ENCODE measurements at places on chromosomes 2 and 18. TPM values are rescaled to one million over a fixed set of nuclear protein-coding genes. Genes with fewer than 3 reads are reported as not detected.

- no peaks in the 10 kb centered on the region for H3K4me1 ChIP-seq
- no peak for DNase-seq
- no peaks in the 10 kb centered on the region for H3K27me3 ChIP-seq
- no peak overlapping the region for H3K27ac ChIP-seq
- no peak overlapping the region for H3K4me3 ChIP-seq
- no peaks in the 10 kb centered on the region for H3K36me3 ChIP-seq
These were observed 215.2 kb downstream of the SCG2 start for GRCh38 chr2:223386984-223387383.

- H3K27me3 ChIP-seq: no peaks in the 10 kb centered on the region
- H3K4me1 ChIP-seq: no peaks in the 10 kb centered on the region
- no peak overlapping the region for H3K27ac ChIP-seq
- H3K4me3 ChIP-seq: no peak overlapping the region
- DNase-seq: no peak
These were observed 78.0 kb downstream of the ESCO1 start for GRCh38 chr18:21522530-21522929.

DNA sequence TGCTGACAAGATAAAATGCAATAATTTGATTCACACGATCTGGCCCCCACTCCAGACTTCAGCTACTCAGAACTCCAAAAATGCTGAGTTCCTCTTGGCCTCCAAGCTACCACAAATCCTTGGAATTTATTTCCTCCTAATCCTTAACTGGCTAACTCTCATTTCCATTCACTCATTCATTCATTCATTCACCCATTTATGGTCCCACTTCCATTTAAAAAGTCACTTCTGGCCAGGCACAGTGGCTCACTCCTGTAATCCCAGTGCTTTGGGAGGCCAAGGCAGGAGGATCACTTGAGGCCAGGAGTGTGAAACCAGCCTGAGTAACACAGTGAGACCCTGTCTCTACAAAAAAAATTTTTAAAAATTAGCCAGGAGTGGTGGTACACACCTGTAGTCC lies 12.5 kb downstream of the SOS1 start:
- H3K27me3 ChIP-seq: no peaks in the 10 kb centered on the region
- DNase-seq: no peak
- H3K4me3 ChIP-seq: no peak overlapping the region

DNA sequence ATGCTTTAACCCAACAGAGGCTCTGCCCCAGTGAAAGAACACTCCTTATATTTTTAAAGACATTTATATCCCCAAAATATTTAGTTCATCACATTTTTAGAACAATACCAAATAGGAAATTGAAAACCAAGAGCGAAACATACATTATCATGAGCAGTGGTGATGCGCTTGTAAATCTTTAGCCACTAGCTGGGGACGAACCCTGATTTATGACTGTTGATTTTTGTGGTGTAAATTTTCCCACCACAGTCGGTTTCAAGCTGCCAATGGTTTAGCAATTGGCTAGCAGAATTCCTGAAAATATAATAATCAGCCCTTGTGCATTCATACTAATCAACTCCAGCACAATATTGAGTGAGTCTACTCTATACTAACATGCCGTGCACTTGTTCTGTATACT lies 27.3 kb upstream of the EPC2 start:
- H3K4me3 ChIP-seq: no peak overlapping the region
- H3K4me1 ChIP-seq: peaks cover 29% of the 10 kb centered on the region
- no peak overlapping the region for H3K27ac ChIP-seq
- no peaks in the 10 kb centered on the region for H3K27me3 ChIP-seq
- no peak for DNase-seq

DNA sequence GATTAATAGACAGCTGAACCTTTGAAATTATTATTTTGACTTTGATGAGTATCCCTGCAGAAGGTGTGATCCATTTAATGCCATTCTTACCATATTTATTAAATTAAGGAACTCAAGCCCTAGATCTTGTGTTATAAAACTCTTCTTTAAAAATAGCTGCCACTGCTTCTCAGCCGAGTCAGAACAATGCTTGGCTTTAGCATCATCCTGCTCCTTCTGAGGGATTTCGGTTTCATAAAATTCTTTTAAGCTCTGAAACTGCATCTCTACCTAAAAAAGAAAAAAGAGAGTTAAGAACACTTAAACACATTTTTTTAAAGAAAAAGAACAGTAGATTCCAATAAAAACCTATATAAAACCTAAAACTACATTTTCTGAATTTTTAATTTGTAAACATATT lies 70.7 kb upstream of the TTN start:
- H3K4me1 ChIP-seq: no peaks in the 10 kb centered on the region
- H3K4me3 ChIP-seq: no peak overlapping the region
- H3K27me3 ChIP-seq: peaks cover 32% of the 10 kb centered on the region
- no peak for DNase-seq

RGPD3 gene
- not detected for total RNA-seq

- DNase-seq: no peak
- no peaks in the 10 kb centered on the region for H3K27me3 ChIP-seq
- no peak overlapping the region for H3K4me3 ChIP-seq
These were observed 659.0 kb upstream of the CDH7 start for GRCh38 chr18:65091744-65092329.

TACR1 gene
- total RNA-seq: not detected

GRCh38 chr2:190637281-190637734 lies 11.6 kb upstream of the NAB1 start:
- H3K27me3 ChIP-seq: no peaks in the 10 kb centered on the region
- H3K36me3 ChIP-seq: peaks cover 3% of the 10 kb centered on the region

- no peak overlapping the region for H3K27ac ChIP-seq
- H3K4me3 ChIP-seq: no peak overlapping the region
- DNase-seq: no peak
- no peaks in the 10 kb centered on the region for H3K27me3 ChIP-seq
- no peaks in the 10 kb centered on the region for H3K36me3 ChIP-seq
- H3K4me1 ChIP-seq: peaks cover 26% of the 10 kb centered on the region
These were observed 84.8 kb downstream of the OSBPL6 start for GRCh38 chr2:178279142-178279541.

DNA sequence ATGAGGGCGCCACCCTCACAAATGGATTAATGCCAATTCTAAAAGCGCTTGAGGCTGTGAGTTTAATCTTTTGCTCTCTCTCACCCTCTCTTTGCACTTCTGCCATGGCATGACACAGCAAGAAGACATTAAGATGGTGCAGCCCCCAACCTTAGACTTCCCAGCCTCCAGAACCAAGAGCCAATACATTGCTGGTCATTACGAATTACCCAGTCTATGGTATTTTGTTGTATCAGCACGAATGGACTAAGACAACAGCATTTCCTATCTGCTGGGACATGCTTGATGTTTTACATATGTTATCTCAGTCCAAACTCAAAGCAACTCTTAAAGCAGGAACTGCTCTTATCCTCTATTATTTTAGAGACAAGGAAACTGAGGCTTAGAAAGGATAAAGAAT lies 222.9 kb downstream of the STK39 start:
- H3K4me3 ChIP-seq: no peak overlapping the region
- H3K4me1 ChIP-seq: peaks cover 61% of the 10 kb centered on the region
- H3K36me3 ChIP-seq: peaks cover 10% of the 10 kb centered on the region
- DNase-seq: no peak
- no peak overlapping the region for H3K27ac ChIP-seq

GRCh38 chr2:215940645-215941184 lies 72.6 kb downstream of the MREG start:
- peak overlapping the region; percentile 6 for H3K27ac ChIP-seq
- H3K36me3 ChIP-seq: peaks cover 16% of the 10 kb centered on the region
- H3K27me3 ChIP-seq: no peaks in the 10 kb centered on the region
- no peak for DNase-seq
- H3K4me3 ChIP-seq: no peak overlapping the region

TRAF3IP1 gene
- total RNA-seq: 17.3 TPM

- no peak for DNase-seq
- H3K4me3 ChIP-seq: no peak overlapping the region
- H3K4me1 ChIP-seq: no peaks in the 10 kb centered on the region
These were observed 50.3 kb downstream of the TSN start for GRCh38 chr2:121805766-121806143.

DNA sequence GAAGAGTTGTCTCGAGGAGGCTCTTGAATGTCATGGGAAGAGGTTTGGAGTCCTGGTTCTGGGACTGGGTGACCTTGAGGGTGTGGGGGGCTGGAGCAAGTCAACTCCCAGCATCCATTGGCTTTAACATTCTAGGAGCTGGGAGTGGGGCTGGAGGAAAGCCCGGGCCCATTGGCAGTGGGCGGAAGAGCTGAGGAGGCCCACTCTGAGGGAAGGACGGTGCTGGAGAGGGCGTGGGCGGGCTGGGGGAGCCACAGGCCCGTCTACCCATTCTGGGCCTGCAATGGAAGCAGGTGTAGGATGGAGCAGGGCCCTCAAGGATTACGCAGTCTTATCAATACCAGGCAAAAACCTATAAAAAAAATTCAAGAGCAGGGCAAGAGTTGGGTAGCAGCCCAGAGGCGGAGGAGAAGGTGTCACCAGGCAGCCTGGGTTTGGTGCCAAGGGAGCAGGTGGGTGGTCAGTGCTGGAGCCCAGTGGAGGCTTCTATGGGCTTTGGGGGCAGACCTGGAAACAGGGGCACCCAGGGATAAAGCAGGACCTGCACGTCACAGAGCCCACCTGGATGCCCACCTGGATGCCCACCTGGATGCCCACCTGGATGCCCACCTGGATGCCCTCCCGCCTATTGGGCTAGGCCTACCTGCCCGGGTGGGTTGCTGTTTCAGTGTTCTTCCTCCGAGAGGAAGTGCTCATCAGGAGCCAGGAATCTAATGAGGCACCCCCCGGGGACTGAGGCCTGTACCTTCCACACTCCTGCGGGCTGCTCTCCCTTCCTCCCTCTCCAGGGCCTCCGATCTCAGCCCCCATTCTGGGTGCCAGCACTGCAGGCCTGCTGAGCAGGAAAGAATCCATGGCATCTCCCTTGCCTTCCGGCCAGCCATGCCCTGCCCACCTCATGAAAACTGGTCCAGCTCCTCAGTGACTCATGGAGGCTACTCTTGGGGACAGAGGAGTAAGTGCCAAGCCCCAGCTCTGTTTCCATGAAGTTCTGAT lies 71.3 kb downstream of the CTIF start:
- no peak for DNase-seq
- peaks cover 9% of the 10 kb centered on the region for H3K36me3 ChIP-seq
- no peaks in the 10 kb centered on the region for H3K27me3 ChIP-seq
- H3K4me1 ChIP-seq: peaks cover 89% of the 10 kb centered on the region
- peak overlapping the region; percentile 44 for H3K27ac ChIP-seq

TBR1 gene
- total RNA-seq: not detected

- H3K36me3 ChIP-seq: no peaks in the 10 kb centered on the region
- no peaks in the 10 kb centered on the region for H3K4me1 ChIP-seq
- H3K27me3 ChIP-seq: no peaks in the 10 kb centered on the region
- H3K4me3 ChIP-seq: no peak overlapping the region
- DNase-seq: no peak
These were observed 679.6 kb downstream of the MBD2 start for GRCh38 chr18:53544917-53545316.

LIMS3 gene
- 3.1 TPM for total RNA-seq

- no peaks in the 10 kb centered on the region for H3K36me3 ChIP-seq
- no peaks in the 10 kb centered on the region for H3K4me1 ChIP-seq
- no peak overlapping the region for H3K27ac ChIP-seq
- no peak overlapping the region for H3K4me3 ChIP-seq
- no peak for DNase-seq
These were observed 86.0 kb upstream of the TWIST2 start for GRCh38 chr2:238761868-238762267.

- no peak for DNase-seq
- no peak overlapping the region for H3K4me3 ChIP-seq
- H3K36me3 ChIP-seq: no peaks in the 10 kb centered on the region
- no peak overlapping the region for H3K27ac ChIP-seq
These were observed 13.0 kb downstream of the CXCR4 start for GRCh38 chr2:136104977-136105376.

DNA sequence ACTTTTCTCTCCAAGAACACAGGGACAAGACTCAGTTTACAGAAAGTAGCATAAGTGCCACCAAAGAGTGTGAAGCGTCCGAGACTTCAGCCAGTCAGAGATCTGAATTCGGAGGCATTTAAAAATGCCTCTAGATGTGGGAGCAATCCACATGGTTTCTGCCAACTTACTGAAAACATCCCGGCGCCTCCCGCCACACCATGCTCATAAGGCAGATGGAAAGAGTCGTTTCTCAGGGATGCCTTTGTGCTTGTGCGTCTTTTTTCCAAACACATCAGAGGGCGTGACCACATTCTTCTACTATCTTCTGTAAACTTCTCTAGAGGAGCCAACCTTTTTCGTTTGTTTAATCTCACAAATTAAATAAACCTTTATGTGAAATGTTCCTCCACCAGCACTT lies 88.7 kb downstream of the NRP2 start:
- H3K27me3 ChIP-seq: no peaks in the 10 kb centered on the region
- H3K27ac ChIP-seq: no peak overlapping the region
- peaks cover 31% of the 10 kb centered on the region for H3K4me1 ChIP-seq

DNA sequence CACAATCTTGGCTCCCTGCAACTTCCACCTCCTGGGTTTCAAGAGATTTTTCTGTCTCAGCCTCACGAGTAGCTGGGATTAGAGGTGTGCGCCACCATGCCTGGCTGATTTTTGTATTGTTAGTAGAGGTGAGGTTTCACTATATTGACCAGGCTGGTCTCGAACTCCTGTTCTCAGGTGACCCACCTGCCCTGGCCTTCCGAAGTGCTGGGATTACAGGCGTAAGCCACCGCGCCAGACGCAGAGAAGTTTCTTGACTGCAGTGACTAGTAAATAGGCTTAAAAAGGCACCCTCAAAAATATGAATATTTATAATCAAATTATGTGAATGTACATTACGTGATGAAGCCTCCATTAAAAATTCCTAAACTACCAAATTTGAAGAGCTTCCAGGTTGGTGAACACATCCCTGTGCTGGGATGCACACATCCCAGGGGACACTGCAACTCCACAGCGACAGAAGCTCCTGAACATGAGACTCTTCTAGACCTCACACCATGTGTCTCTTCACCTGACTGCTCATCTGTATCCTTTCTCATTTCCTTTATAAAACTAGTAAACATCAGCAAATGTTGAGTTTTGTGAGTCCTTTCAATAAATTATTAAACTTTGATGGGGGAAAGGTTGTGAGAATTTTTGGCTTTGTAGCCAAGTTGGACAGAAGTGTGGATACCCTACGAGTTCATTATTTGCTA lies 203.3 kb upstream of the SPOPL start:
- no peak overlapping the region for H3K27ac ChIP-seq
- no peaks in the 10 kb centered on the region for H3K27me3 ChIP-seq
- DNase-seq: no peak

Data from osteocyte (in vitro differentiated cells).